EL (cell line): ENCODE measurements at places on chromosomes 5 and 9.

GRCh38 chr5:150158170-150158949 lies 2.7 kb upstream of the PDGFRB start:
- DNase-seq: peak; percentile 61

DNA sequence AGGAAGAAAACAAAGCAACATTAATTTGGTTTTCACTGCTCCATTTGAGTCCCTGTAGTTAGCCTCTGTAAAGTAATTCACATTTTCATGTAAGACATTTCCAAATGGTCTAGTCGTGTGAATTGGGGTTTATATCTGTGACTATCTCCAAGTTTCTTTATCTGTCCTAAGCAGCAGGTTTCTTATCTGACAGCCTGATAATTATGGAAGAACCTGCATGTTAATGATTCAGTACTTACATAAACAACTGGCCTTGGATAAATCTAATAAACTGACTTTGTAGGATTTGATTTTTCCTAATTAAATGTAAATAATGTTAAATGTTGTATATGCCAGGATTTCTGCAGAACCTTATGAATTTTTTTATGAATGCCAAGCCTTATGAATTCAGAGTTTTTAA lies 964.9 kb downstream of the NR2F1-AS1 start:
- DNase-seq: no peak

DNA sequence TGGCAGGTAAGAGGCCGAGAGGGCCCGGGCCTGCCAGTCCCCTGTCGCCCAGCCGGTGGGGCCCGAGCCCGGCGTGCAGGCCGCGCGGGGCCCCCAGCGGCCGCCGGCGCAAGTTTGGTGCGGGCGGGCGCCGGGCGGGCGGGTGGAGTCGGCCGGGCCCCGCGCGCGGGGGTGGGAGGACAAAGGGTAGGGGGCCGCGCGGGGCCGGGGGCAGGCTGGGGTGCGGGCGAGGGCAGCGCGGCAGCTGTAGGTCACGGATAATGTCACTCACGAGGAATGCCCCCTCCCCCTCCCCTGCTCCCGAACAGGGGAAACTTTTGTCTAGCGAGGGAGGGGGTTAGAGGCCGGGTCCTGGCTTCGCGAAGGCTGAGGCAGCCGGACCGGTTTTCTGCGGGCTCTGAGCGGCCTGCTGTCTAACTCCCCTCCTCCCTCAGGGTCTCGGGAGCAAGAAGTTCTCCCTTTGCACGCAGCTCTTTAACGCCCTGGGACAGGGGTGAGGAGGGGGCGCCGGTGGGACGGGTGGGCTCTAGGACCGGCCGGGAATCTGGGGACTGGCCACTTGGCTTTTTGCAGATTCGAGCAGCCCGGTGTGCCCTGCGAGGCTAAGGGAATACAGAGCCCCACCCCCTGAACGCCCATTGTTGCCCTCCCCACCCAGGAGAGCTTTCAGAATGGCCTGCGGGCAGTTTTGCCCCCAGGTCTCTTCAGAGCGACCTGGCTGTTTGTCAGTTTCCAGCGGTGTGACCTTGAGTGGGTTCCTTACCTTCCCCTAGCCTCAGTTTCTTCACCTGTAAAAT lies 21.3 kb upstream of the NDST1 start:
- peak; percentile 61 for DNase-seq

DNA sequence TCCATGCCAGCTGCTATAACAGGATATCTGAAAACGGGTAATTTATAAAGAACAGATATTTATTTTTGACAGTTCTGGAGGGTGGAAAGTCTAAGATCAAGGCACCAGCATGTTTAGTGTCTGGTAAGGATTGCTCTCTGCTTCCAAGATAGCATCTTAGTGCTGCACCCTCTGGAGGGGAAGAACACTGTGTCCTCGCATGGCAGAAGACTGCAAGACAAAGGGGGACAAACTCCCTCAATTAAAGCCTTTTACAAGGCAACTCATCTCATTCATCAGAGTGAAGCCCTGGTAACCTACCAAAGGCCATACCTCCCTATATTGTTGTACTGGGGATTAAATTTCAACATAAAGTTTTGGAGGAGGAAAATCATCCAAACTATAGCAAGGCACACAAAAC lies 298.9 kb upstream of the EDIL3 start:
- no peak for DNase-seq
